ENCODE measurements at places on chromosomes 6 and 20.

GRCh38 chr6:18439581-18439980, 52.4 kb downstream of the RNF144B start:
- no peak for DNase-seq

DNA sequence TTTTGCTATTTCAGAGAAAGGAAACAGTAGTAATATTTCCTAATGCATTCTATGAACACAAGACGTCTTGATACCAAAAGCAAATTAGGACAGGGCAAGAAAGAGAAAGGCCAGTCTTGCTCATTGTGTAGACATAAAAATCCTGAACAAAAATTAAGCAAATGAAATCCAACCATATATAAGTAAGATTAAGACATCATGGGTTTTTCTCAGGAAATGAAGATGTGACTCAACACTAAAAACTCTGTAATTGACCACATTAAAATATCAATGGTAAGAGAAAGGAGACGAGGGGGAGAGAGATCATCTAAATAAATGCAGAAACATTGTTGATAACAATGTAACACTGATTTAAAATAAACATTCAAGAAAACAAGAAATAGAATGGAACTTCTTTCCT, 205.4 kb downstream of the SOD2 start:
- no peak for DNase-seq

DNA sequence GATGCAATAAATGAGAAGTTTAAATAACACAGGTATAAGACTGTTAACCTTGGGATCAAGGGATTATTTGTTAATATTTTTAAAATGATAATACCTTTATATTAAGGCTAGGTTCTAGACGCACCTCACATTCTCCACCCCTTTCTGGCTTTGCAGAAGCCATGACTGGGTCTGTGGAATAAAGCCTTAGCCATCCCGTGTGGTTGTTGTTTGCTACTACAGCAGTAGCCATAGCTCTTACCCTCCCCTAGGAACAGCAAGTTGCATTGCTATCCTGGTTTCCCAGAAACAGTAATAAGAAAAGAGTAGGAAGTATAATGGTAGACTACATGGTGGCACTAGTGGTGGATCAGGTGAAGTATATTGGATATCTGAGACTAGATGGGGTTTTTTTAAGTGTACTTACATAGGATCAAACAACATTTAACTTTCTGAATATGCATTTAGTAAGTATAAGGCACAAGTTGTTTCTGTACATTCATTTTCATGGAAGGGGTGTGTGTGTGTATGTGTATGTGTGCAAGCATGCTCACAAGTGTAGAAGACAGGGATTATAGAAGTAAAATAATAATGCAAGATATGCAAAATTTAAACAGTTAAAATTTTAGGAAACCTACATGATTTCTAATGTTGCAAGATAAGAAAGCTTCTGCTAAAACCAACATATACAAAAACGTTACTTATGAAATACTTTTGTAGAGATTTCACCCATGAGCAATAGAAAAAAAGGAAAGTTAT, 384.2 kb downstream of the PRKN start:
- DNase-seq: no peak

DNA sequence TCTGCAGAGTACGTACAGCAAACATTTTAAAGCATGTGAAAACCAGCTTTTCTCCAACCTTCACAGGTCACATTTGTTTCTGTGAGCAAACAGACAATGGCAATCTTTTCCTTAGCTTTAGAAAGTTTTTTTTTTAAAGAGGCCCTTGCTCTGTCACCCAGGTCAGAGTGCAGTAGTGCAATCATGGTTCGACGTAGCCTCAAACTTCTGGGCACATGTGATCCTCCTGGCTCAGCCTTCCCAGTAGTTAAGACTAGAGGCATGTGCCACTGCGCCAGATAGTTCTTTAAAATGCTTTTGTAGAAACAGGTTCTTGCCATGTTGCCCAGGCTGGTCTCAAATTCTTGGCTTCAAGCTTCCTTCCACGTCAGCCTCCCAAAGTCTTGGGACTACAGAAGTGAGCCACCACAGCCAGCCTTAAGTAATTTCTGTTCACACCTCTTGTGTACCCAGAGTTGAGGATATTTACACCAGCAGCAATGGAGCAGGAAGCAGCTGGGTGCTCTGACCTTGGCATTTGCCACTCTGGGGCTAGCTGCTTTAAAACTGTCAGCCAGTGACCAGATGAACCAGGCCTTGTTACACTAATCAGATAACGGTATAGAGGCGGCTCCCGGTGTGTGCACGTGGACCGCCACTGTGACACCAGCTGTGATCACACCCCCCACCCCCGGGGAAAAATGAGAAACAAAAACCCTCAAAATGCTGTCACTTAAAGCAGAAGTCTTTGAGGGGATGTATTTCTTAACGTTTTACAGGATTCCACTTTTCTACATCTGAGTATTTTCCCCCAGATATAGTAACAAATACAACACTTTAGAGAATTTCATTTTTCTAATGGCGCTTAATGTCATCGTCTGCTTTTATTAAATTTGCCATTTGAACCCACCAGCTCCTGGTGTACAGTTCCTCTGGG, 71.3 kb downstream of the AKAP12 start:
- DNase-seq: no peak

DNA sequence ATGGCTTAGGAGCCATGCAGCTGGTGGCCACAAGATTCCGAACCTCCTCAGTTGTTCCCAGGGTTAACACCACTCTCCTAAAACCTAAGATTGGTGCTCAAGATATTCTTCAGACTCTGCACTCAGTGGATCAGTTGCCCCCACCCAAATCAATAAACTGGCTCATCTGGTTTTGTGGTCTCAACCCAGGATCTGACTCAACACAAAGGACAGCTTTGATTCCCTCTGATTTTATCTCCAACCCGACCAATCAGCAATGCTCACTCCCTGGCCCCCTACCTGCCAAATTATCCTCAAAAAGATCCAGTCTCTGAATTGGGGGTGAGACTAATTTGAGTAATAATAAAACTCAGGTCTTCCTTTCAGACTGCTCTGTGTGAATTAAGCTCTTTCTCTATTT, 137.5 kb downstream of the EYS start:
- DNase-seq: no peak

DNA sequence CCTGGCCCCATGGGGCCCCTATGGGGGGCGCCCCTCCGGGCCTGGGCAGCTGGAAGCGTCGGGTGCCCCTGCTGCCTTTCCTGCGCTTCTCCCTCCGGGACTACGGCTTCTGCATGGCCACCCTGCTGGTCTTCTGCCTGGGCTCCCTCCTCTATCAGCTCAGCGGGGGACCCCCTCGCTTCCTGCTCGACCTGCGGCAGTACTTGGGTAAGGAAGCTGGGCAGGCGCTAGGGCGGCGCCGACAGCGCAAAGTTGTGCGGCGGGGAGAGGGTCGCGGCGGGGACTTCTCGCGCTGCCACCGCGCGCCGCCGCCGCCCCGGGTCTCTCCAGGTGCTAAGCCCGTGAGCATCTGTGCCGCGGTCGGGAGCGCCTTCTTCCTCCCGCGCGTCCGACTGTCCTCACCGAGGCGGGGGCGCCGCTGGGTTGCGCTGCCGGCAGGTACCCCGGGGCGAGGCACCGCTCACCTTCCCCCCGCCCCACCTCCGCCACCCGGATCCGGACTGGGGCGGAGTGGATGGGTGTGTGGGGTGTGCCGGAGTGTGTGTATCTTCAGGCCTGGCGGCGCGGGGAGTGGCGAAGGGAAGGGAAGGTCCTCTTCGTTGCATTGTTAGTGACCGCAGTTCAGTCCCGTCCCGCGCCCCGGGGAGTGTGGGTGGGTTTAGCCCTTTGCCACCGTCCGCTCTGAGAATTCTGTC, 788 bp downstream of the UST start:
- DNase-seq: peak; percentile 50

GRCh38 chr6:41596096-41596685, 42.1 kb upstream of the MDFI start:
- DNase-seq: no peak

- no peak for DNase-seq
Observed at GRCh38 chr6:105626295-105627158, 223.6 kb upstream of the PREP start.

DNA sequence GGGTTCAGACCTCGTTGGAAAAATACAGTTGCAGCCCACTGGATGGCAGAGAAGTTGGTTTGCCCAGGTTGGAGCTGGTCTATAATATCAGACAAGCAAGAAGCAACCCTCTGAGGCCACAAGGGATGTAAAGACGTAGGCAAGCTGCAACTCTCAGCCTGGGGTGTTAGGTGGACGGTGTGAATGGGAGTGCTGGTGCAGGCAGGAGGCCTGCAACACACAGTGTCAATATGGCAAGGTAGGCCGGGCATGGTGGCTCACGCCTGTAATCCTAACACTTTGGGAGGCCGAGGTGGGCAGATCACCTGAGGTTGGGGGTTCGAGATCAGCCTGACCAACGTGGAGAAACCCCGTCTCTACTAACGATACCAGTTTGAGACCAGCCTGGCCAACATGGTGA, 10.5 kb downstream of the VPS16 start:
- DNase-seq: no peak

GRCh38 chr6:154510144-154510905, at the start of gene CNKSR3:
CNKSR3 (minus strand) TSS chr6:154510685; CDS start chr6:154510114, 571 bp downstream.
- peak; percentile 30 for DNase-seq

- no peak for DNase-seq
Observed at GRCh38 chr6:168746013-168746412, 305.0 kb downstream of the SMOC2 start.

DNA sequence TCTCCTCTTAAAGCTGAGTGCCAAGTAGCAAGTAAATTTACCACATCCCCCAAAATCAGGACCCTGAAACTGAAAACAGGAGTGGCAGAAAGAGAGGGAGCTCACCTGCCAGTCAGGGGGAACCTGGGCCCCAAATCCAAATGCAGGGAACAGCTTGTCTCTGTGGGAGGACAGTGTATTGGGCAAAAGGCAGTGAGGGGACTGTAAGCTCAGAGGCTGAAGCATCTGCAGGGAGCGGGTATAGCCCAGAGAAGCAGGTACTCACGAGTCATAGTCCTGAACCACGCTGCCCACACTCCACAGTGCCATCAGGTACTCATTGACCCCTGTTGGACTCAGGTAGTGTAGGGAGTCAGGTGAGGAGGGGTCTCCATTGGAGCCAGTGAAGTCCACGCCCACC, 15.0 kb downstream of the SPAG4 start:
- no peak for DNase-seq

GRCh38 chr20:56427797-56428196, 15.7 kb downstream of the CASS4 start:
- no peak for DNase-seq

- DNase-seq: peak; percentile 31
Observed at GRCh38 chr20:52410182-52410647, 218.6 kb upstream of the ZFP64 start.

DNA sequence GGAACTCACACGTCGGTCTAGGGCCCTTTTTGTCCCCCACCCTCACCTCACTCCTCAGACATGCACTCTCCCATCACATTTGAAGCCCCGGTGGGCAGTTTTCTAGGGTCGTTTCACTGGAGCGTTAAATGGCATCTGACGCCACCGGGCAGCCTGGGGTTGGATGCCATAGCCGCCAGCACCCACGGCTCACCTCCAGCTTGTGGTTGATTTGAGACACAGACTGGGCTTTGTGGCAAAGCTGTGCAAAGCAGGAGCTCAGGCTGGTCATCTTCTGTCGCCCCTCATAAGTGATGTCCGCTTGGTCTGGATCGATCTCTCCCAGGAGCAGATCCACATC, 530 bp downstream of the GOPC start:
- DNase-seq: no peak

DNA sequence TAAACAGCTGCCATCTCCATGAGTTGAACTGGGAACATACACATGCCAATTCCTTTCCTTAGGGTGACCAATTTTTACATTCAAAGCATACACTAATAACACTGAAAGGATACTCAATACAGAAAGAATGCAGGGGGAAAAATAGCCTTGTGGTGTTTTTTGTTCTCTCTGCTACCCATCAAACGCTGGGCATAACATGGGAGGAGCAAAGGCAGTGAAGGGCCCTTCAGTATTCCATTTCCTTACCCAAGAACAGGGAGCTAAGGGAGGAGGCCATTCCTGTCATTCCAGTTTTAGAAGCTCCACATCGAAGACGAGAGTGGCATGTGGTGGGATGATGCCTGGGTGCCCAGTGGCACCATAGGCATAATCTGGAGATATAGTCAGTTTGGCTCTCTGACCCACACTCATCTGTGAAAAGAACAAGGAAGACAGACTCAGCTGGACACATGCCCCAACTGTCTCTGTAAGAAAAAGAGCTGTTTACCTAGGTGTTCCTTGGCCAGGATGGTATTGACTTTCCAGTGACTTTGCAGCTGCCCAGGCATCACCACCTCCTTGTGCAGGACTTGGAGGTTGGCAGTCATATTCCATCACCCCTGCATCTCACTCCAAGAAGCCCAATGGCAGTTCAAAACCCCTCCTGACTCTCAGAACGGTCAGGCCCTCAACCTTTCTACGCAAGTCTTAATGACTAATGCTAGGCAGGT, 20.9 kb downstream of the FKBP1A start:
- no peak for DNase-seq

DNA sequence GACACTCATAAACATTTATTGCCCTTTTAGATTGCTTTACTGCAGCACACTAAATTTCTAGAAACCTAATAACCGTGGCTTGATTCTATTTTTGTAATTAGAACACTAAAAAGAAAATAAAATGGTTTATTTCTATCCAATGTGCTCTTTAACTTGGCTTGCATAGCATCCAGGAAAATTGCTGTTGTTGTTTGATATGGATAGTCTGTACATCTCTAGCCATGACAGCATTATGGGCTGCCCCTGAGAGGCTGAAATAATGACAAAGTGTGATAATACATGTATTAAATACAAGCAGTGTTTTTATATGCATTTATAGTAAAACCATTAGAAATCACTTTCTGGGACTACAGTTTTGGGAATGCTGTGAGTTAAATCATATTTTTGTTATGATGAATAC, 472.5 kb downstream of the EPM2A start:
- no peak for DNase-seq
